ENCODE measurements at places on chromosomes 2 and 18.

DNA sequence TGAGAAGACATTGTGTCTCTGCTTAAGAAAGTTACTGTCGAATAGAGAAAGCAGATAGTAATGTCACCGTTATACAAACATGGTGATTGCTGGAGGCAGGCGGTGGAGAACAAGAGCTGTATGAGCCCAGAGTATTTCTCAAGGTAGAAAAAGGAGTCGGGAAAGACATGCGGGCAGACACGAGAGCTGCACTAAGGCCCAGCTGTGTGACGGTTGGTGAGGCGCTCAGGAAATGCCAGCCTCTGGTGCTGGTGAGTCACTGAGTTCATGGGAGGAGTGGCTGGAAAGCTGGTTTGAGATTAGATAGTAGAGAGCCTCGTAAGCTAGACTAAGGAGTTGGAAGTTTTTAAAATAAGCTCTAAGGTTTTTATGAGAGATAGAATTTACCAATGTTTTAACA, 390.9 kb upstream of the TRIB2 start:
- DNase-seq: no peak

DNA sequence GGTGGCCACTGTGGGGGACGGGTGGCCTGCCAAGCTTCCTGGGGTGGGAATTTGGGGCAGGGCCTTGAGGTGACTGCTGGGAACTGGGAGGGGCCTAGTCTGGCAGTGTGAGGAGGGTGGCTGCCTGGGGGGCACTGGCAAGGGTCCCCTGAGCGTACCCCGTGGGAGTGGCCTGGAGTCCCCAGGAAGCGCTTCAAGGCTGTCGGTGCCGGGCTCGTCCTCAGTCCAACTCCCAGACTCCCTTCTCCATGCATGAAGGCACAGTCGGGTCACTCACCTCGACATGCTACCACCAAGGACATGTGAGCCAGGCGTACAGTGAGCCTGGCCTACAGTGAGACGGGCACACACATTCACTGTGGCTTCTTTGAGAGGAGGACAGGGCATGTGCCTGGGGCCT, 105.3 kb downstream of the SMIM21 start:
- DNase-seq: no peak

GRCh38 chr2:62287282-62287681, 91.4 kb downstream of the B3GNT2 start:
- no peak for DNase-seq

DNA sequence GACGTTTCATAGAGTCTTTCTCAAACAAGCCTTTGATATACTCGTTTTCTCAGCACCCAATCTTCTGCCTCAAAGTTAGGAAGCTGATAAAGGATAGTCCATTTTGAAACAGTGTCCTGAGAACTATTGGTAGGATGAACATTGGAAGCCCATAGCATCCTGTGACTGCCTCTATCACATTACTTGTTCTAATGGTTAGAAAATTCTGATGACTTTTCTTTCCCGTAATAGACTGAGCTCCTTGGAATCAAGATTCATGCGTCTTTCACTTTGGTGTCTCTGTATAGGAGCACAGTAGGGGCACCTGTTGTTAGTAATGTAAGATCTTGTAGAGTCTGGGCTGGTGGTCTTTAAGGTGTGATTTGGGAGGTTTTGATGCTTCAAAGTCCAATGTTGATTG, 87.1 kb downstream of the SETBP1 start:
- no peak for DNase-seq

GRCh38 chr2:237712477-237713377, 85.3 kb downstream of the LRRFIP1 start:
- no peak for DNase-seq

DNA sequence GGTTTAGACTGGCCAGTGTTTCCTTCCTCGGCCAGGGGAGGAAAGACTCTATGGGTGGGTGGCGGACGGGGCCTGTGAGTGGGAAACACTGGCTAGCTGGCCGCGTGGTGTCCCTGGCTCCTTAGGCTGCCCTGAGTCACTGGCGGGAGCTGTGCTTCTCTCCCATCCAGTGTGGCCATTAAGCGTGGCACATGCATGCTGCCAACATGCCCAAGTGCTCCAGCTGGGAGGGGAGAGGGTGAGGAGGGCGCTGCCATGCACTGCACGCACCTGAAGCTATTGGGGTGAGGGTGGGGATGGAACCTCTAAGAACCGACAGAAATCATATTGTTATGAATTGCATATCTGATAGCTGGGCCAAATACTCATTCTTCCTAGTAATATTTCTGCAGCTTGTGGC, 270.8 kb downstream of the CALCRL start:
- DNase-seq: no peak

- no peak for DNase-seq
Observed at GRCh38 chr18:76195601-76196000, 299.4 kb downstream of the ZNF516 start.

DNA sequence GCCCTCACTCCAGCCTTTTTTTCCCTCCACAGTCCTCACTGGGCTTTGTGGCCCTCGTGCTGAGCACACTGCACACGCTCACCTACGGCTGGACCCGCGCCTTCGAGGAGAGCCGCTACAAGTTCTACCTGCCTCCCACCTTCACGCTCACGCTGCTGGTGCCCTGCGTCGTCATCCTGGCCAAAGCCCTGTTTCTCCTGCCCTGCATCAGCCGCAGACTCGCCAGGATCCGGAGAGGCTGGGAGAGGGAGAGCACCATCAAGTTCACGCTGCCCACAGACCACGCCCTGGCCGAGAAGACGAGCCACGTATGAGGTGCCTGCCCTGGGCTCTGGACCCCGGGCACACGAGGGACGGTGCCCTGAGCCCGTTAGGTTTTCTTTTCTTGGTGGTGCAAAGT, 39.4 kb downstream of the STEAP3 start:
- no peak for DNase-seq

- DNase-seq: no peak
Observed at GRCh38 chr18:79987566-79987965, 797 bp downstream of the TXNL4A start.

- DNase-seq: no peak
Observed at GRCh38 chr2:209694748-209695147, 76.9 kb upstream of the UNC80 start.

DNA sequence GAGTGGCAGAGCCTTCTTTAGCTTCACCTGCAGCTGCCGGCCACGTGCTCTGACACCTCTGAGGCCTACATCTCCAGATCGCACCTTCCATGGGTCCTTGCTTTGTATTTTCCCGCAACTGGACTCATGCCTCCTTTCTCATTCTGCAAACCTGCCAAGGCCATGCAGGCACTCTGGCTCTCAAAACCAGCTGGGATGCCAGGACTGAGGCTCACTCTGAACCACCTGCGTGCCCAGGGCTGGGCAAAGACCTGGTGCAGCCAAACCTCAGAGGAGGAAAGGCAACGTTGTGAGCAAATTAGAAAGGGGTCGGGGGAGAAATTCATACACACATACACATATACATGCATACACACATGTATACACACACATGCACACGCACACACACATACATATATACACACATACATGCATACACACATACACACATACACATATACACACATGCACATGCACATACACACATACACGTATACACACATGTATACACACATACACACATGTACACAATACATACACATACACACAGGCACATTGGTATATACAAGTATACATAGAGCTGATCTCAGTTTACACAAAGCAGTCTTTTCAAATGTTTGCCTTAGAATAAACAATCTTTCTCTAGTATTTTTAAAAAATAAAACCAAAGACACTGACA, 125.2 kb downstream of the RTP5 start:
- no peak for DNase-seq

- DNase-seq: no peak
Observed at GRCh38 chr2:177541258-177541991, 148.9 kb downstream of the AGPS start.

- DNase-seq: no peak
Observed at GRCh38 chr2:209323738-209324137, 100.1 kb upstream of the MAP2 start.

- DNase-seq: no peak
Observed at GRCh38 chr2:67054728-67055127, 342.4 kb upstream of the ETAA1 start.

DNA sequence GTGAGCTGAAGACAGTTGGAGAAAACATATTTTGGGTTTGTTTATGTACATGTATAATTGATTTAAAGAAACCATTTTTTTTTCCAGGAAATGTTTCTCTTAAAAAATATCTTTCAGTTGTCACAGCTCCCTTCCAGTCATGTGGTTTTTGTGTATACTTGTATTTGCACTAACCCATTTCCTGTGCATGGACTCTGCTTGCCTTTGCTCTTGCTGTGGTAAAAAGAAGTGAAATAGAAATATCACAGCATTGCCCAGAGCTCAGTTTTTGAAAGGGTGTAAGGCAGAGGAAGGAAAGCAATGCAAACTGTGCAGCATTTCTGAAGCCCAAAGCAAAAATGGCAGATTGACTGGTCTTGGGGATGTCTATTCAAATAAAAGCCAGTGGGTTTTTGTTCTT, 10.4 kb upstream of the DOCK10 start:
- DNase-seq: peak; percentile 59

GRCh38 chr18:379681-380330, 112.0 kb upstream of the THOC1 start:
- DNase-seq: no peak

- no peak for DNase-seq
Observed at GRCh38 chr2:39144416-39144815, 23.6 kb upstream of the SOS1 start.

DNA sequence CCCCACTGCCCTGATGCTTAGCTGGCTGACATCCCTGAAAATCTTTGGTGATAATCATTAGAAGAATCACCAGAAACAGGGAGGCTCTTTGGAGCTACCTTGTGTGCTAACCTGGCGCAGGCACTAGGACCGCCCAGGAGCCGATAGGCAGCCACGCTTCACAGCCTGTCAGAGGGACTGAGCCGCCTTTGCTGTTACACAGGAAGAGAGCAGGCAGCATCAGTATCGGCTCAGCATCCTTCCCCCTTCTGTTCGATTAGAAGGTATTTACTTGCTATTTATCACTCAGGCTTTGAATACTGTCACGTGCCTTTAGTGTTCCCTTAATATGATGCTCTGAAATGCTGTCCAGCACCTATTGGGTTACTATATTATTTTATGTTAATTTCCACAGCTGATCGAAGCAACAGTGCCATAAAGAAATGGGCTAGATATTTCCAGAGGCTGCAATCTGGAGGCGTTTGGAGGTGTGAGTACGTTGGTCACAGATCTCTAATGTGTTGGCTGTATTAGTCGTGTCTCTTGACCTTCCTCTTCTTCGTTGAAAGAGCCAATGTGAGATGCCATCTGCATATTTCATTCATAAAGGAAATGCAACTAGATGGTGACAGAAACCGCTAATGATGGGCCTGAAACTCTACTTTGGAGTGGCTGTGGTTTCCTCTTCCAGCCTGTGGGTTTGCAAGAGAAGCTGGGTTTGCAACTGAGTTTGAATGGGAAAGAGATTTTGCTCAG, 110.4 kb upstream of the RAB27B start:
- DNase-seq: peak; percentile 9

DNA sequence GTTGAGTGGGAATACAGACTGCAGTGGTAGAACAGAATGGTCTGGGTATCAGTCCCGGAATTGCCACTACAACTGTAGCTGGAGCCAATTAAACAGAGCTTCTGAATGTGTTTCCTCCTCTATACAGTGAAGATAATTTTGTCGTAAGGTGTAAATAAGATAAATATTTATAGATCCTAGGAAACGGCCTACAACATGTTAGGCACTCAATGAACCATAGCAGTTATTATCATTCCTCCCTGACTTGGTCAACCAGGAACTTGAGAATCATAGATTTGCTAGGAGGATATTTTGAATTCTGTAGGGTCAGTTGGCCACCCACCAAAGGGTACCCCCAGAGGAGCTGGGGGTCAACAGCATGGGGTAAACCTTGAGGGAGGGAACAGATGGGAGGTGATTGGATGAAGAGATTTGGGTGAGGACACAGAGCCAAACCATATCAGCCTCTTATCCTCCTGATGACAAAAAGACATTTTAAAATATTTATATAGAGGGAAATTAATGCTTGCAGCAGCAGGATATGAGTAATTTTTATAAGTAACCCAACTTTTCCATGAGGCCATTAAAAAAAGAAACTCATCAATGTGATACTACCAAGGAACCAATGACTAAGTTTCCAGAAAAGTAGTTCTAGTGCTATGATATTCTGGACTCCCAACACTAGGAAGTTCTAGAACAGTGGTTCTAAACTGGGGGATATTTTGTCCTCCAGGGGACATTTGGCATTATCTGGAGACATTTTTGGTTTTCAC, 4.0 kb downstream of the DHRS9 start:
- no peak for DNase-seq

DNA sequence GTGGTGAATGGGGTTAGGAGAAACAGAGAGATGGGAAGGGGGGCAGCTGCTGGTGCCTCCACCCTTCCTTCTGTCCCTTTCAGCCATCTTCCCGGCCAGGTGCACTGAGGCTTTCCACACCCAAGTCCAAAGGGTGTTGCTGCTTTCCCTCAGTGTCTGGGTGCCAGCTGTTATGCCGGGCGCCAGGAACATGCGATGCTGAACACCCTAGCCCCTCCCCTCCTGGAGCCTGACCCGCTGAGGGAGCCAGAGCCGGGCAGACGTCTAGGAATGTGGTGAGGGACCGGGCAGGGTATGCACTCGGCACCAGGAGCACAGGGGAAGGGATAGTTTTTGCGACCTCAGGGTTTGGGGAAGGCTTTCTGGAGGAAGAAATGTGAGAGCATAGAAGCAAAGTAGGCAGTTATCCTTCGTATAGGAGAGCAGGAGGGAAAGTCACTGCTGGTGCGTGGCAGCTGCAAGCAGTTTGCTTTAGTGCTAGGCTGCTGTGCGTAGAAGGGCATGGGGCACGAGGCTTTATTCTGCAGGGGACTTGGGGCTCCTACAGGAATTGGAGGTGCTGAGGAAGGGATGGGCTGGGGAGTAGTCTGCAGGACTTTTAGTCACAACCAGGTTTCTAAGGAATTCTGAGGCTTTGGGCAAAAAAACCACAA, 147.7 kb downstream of the TSN start:
- DNase-seq: no peak

DNA sequence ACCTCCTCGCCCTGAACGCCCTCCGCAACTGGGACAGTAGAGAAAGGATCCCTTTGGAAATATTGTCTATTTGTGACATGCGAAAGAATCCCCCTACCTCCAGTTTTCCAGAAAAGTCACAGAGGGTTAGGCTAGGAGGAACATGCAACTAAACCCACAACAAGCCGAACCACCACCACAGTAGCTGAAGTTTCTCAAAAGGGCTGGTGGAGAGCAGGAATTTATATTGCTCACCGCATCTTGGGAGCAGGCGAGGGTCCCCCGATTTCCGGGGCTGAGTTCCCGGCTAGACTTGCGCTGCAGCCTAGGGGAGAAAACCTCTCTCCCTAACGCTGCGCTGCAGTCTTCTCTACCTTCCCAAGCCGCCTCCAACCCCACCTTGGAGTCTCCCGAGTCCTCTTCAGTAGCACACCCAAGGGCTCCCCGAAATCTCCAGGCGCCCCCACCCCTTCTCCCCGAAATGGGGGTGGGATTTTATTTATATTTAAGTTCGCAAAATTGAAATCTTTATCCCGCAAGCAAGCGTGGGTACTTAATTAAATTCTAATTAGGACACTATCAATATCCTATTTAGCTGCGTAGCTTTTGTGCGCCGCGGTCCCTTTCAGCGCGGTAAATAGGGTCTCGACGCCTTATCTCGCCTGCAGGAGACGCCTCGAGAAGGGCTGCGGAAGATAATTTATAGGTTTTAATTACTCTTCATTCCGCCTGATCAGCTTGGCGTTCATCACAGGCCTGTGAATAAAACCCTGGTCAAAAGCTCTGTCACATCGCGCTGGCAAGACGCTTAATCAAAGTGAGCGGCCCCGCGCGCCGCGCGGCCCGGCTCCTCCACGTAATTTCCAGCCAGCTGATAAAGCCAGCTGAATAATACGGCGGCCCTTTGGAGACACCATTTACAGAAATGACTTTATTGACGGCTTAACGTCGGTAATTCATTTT, 2.0 kb upstream of the EN1 start:
- no peak for DNase-seq
